ENCODE measurements at places on chromosomes 6 and 20.
A peak's percentile ranks its signal among the peaks of the same experiment; 100 is the strongest.

DNA sequence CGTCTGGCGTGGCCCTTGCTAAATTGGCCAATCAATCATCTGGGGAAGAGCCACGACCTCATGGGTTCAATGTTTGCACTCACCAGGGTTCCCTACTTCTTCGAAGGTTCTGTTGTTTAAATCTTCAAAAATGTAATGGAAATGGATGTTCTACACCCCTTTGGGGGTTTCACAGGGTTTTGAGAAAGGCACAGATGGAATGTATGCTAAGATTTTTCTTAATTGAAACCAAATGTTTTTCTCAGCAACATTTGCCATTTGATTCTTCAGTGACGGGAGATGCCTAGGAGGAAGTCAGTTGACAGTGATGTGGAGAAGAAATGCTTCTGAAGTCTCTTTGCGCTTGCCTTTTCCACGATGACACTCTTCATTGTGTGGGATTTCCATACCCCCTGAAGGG lies 312.3 kb downstream of the ESR1 start:
- DNase-seq: no peak

DNA sequence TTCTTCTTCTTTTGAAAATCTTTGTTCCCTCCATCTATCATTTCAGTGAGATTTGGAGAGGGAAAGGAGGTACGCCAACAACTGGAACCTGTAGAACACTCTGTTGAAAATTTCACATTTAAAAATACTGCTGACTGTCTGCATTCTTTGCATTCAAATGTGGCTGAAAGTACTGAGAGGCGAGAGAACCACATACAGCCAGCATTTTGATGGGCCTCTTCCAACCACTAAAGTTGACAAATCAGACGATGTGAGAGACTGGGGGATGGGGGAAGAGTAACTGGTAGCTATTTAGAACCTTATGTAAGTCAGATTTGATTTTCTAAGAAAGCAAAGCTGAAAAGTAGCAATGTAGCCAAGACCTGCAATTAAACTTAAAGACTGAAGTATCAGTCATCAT lies 77.5 kb downstream of the FKBP5 start:
- DNase-seq: no peak

DNA sequence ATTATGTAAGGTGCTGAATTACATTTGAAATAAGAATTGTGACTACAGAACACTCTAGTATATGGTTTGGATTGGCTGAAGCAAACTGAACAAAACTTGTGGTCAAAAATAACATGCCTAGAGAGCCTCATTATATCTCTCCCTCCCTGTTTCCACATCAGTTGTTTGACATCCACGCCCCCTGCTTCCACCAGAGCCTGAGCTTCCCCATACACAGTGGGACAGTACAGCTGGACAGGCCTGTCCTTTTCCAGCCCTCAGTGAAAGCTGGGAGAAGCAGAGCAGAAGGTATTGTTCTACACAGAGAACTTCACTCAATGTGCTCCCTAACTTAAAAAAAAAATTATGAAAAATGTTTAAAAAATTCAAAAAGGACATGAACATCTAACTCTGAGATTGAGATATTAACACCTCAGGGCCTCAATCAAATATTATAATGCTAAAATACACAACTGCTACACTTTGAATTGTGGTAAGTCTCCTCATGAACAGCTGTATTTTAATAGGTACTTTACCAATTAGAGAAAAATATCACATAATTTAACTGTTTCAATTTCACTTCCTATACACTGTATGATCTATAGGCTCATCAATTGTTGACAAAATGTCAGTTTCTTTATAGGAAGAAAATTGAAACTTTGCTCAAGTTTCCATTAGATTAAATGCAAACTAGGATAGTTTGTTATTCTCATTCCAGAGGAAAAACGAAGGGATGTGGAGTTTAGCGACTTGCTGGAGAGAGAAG lies 44.9 kb upstream of the SCML4 start:
- no peak for DNase-seq

DNA sequence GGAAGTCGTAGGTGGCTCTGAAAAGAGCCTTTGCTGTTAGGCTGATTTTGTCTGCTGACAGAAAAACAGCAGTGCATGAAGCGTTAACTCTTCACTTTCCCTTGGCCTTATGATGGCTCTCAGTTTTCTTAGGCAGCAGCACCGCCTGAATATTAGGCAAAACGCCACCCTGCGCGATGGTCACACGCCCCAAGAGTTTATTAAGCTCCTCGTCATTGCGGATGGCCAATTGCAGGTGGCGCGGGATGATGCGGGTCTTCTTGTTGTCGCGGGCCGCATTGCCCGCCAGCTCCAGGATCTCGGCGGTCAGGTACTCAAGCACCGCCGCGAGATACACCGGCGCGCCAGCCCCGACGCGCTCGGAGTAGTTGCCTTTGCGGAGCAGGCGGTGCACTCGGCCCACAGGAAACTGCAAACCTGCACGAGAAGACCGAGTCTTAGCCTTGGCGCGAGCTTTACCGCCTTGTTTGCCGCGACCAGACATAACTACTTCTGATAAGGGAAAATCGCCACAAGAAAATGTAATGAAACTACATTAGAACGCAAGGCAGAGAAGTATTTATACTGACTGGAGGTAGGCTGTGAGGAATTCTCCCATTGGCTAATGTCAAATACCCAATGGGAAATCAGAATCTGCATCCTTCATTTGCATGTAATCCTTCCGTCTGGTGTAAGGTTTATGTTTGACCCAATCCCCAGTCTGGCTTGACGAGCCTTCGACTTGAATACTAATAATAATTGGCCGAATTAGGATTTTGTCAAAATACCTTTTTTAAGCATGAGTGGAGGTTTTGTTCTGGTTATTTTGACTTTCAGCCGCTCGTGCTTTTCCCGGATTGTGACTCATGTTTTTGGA lies 53.9 kb upstream of the HFE start:
- DNase-seq: peak; percentile 93

- no peak for DNase-seq
These were observed 455.7 kb downstream of the PLCB1 start for GRCh38 chr20:8587810-8588209.

DNA sequence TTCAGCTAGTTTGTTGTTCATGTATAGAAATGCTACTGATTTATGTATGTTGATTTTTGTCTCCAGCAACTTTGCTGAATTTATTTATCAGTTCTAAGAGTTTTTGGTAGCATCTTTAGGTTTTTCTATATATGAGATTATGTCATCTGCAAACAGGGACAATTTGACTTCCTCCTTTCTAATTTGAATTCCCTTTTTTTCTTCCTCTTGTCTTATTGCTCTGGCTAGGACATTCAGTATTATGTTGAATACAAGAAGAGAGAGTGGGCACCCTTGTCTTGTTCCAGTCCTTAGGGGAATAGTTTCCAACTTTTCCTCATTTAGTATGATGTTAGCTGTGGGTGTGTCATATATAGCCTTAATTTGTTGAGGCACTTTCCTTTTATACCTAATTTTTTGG lies 58.2 kb downstream of the CDH26 start:
- DNase-seq: no peak

DNA sequence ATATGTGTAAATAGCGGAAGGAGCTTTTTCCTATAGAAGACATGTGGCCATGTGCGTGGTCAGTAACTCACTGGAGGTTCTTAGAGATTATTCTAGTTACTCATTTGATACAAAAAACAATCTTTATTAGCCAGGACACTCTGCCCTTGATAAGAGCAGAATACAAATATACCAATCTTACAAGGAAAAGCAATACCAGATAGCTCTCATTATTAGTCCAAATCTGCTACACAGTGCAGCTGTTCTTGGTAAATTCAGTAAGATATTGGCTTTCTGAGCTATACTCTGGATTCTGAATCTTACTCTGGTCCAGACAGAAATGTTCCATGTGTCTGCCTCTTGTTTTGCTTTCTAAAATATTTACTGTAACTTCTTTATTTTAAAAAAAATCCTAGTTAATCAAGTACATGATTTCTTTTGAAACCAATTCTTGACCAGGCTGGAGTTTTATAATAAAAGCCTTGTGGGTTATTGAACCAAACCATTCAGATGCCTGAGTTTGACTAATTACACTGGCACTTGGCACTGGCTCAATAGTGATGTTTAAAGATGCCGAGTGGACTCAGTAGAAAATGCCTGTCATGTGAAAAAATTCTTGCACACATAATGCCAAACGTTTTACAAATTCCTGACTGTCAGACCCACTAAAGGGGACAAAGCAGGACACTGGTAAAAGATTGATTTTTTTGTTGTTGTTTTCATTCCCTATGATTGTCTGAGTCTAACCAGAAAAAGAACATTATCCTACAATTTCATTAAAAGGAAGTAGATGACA lies 242.8 kb upstream of the TCF21 start:
- peak; percentile 45 for DNase-seq

DNA sequence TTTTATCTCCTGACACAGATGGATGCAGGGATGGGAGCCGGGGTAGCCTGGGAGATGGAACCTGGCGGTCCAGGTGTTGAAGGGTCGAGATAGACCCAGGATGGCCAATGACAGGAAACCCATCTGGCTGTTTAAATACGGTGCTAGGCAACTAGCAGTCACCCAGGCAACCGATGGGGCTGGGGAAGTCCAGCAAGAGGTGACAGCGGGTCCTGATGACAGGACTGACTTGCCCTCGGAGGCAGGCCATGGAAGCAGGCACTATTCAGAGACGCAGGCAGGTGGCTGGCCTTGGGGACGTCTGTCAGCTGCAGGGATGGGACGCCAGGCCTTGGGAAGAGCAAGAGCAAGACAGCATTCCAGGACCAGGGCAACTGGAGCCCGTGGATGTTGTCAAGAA lies 135.4 kb upstream of the RALGAPA2 start:
- DNase-seq: no peak

DNA sequence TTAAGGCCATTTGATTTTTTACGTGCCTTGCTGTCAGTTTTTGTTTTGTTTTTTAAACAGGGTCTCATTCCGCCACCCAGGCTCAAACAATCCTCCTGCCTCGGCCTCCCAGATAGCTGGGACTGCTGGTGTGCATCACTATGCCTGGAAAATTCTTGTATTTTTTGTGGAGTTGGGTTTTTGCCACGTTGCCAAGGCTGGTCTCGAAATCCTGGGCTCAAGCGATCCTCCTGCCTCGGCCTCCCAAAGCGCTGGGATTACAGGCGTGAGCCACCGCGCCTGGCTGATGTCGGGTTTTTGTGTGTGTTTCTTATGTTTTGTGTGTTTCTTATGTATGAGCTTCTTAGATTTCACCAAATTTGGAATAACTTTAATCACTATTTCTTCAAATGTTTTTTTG lies 104.8 kb downstream of the TAF4 start:
- DNase-seq: no peak

GRCh38 chr6:3061501-3061941 lies 6.8 kb upstream of the RIPK1 start:
- DNase-seq: peak; percentile 98

- DNase-seq: peak; percentile 32
These were observed 30.0 kb downstream of the ALDH5A1 start for GRCh38 chr6:24524805-24525204.

- no peak for DNase-seq
These were observed 5.6 kb upstream of the SLC17A9 start for GRCh38 chr20:62946918-62947317.

DNA sequence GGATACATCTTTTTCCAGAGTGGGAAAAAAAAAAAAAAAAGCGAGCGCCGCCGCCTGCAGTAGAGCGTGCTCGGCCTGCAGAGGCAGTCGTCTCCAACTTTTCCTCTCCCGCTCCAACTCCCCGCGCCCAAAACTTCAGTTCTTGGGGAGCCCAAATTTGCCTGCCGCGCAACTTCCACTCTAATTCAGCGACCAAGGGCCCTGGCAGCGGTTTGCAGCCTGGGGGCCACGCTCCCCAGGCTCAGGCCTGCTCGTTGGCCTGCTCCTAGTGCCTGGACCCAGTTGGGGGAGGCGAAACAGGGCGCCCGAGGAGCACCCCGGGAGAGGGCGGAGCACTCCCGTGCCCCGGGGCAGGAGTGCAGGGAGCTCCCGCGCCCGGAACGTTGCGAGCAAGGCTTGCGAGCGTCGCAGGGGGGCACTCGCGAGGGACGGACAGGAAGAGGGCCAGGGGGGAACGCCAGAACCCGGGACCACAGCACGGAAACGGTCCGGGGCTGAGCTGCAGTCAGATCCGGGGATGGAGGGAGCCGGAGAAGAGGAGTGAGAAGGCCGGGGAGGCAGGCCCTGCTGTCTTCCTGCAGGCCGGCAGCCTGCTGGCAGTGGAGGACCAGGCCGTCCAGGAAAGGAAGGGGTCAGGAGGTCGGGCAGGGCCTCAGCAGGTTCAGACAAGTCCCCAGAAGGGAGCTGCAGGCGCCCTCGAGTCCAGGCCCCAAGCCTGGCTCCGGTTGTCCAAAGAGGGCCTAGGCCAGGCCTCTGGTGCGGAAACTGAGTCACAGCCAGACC lies at the start of gene STX16:
STX16 (plus strand) TSS at position 508 of the 783 bp plus-strand sequence. CDS start 724 bp downstream, outside the sequence.
- DNase-seq: peak; percentile 90

DNA sequence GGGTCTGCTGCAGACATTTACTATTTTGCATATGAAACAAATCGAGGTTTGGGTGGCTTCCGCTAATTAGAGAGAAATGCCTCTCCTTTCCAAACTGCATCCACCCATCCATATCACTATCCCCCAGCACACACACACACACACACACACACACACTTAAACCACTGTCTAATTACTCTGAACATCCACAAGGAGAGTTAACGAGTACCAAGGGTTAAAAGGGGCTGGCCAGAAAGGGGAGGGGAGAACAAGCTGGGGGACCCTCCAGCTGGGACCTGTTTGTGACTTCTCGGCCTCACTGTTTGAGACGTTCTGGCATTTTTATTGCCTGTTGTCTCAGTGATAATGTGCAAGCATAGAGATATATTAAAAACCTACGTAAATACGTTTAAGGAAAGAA lies 261.2 kb downstream of the FOXC1 start:
- no peak for DNase-seq

Measured in foreskin keratinocyte (primary cell).